ENCODE measurements at places on chromosomes 7 and 10.

DNA sequence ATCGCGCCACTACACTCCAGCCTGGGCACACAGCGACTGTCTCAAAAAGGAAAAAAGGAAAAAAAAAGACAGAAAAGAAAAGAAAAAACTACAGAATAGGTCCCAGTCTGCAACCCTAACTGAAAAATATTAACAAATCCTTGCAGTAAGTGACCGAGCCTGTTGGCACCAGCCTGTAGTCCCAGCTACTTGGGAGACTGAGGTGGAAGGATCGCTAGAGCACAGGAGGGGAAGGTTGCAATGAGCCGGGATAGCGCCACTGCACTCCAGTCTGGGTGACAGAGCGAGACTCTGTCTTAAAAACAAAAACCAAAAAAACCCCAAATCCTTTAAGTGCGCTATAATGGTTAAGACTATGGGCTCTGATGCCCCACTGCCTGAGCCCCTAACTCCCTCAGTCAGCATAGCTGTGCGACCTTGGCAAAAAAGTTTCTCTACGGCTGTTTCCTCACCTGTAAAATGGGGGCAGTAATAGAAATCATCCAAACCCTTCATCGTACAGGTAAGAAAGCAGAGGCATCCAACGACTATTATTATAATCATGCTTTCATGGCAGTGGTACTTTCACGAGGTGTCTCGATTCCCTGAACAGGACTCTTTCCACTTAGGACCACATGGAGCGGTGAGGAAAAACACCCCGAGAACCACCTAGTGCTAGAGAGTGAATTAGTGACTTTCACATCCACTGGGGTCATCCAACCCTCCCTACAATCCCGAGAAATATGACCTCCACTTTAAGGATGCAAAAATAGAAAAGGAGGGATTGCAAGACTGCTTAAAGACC is 755 bp downstream of the TOMM7 start:
- DNase-seq = no peak

- no peak for DNase-seq
Measured at GRCh38 chr7:130899638-130900401, 165.8 kb upstream of the KLF14 start.

DNA sequence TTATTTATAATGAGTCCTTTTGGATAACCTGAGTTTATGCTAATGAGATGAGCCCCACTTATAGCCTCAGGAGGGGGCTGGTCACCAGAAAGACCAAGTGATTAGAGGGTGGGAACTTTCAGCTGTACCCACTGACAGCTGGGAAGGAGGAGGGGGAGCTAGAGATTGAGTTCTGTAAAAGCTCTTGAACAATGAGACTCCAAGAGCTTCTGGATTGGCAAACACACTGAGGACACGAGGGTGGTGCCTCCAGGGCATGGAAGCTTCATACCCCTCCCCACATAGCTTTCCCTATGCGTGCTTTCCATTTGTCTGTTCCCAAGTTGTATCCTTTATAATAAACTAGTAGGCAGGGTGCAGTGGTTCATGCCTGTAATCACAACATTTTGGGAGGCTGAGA is 20.3 kb downstream of the MRPS24 start:
- no peak for DNase-seq

DNA sequence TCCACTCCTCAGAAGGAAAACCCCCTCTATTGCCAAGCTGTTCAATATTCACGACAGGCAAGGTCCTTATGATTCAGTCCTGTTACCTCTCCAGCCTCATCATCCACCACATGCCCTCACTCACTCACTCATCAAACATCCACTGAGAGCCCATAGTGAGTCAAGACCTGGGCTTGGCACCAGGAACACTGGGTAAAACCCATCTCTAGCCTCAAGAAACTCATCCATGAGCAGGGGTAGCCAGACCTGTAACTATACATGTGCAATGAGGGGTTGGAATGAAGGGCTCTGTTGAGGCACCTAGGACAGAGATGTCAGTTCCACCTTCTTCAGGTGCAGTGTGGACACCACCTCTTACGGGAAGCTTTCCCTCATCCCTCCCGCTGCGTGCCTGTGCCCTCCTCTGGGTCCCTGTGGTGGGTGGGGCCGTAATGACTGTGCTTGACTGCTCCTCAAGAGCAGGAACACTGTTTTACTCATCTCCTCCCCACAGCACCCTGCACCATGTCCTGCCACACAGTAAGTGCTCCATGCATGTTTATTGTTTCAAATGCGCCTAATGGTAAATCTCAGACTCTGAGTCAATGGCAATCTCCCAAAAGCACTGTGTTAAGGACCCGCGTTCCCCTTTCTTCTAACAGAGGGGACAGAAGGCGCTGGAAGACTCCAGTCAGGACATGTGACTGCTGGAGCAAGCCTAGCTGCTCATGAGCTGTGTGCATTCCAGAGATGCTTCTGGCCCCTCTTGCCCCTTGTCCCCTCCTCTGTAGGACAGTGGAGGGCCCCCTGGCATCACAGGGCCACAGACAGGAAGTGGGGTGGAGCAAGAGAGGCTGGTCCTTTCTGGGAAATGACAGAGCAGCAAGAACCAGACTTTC is 95.4 kb downstream of the HIPK2 start:
- DNase-seq = peak; percentile 80

DNA sequence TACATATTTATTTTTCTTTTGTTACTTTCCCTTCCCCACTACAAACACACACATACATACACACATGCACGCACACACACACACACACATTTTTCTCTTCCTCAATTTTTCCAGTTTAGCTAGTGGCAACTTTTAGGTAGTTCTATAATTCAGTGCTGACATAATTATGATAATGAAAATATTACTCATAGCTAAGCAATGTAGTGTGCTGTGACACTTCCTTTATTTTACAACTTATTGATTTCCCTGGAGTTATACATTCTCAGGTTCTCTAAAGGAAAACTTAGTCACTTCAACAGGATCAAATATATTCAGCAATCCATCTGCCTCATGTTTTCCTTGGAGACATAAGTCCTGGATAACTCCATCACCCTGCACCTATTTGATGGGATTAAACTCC is 151.6 kb downstream of the CACNA2D1 start:
- DNase-seq = no peak

DNA sequence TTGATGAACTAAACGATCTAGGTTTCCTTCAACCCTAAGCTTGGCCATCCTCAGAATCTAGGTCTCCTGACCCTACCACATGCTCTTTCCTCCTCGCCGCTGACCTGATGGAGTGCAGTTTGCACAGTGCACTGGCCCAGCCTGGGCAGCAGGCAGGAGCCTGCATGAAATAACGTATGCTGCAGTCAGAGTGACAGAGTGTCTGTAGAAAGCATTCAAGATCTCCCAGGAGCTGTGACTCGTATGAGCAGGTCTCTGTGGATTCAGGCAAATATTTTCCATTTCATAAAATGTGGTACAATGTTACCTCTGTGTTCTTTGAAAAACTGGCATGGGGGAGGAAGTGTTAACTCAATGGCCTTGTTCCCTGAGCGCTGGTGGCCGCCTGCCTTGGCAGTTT is 441.8 kb downstream of the RPS24 start:
- DNase-seq = no peak

DNA sequence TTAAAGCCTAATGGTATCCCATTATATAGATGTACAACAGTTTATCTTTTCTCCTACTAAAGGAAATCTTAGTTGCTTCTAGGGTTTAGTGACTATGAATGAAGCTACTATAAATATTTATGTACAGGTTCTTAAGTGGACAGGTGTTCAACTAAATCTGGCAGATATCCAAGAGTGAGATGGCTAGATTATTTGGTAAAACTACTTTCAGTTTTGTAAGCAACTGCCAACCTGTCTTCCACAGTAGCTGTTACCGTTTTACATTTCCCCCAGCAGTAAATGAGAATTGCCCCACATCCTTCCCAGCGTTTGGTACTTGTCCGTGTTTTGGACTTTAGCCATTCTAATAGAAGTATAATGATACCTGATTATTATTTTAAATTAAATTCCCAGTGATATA is 144.9 kb upstream of the MAGI2 start:
- DNase-seq = no peak

DNA sequence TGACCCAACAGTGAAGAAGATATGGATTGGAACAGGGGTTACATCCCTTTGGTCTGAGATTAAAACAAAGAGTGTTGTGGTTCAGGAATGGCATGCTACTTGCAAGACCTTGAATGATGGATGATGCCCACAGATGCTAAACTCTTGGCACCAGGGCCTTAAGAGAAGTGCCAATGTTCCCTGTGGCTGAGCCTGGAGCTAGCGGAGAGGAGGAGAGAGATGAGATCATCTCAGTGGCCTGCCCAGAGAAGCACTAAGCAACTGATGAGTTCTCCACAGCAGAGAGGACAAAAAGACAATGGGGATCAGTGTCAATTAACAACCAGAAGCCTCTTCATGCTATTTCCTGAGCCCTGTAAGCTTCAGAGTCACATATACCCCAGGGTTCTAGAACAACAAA is 97.8 kb downstream of the ELAPOR2 start:
- DNase-seq = no peak

DNA sequence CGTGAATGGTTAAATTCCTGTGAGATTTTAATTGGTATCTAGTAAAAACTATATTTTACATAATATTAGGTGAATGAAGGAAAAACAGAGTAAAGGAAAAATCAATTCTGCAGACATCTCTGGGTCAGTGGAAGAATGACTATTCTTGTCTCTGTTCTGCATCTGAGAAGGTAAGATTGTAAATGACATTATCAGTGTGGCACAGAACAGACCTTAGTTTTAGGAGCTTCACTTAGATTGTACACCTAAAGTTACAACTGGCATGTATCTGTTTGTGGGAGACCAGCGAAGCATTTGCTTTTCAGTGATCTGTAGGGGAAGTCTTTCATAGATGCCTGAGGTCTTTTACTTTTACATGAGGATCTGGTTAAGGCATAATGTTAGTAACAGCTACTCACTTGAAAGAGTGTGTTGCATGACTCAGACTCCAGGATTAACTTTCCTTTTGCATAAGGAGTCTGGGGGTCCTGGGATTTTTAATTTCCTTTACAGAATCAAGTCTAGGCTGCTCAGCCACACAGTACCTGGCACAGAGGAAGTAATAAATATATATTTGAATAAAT is 56.2 kb downstream of the JMJD1C start:
- DNase-seq = no peak

GRCh38 chr7:98250789-98251188 is 1.2 kb downstream of the TECPR1 start:
- no peak for DNase-seq

- no peak for DNase-seq
Measured at GRCh38 chr10:1266033-1266802, 210.0 kb downstream of the WDR37 start.

GRCh38 chr10:94938383-94938782 is at the start of gene CYP2C9:
TSS of gene CYP2C9 (plus strand) at chr10:94938658. CDS start at chr10:94938683, 25 bp downstream.
- no peak for DNase-seq

- DNase-seq = no peak
Measured at GRCh38 chr7:106015381-106016218, 52.5 kb downstream of the CDHR3 start.

GRCh38 chr10:132538031-132538789 is 623 bp downstream of the INPP5A start:
- no peak for DNase-seq

GRCh38 chr10:36094096-36094495 is 452.0 kb upstream of the FZD8 start:
- no peak for DNase-seq

- DNase-seq = no peak
Measured at GRCh38 chr7:114182837-114183236, 231.8 kb upstream of the FOXP2 start.

GRCh38 chr7:117673367-117673766 is 193.5 kb downstream of the CFTR start:
- DNase-seq = no peak

DNA sequence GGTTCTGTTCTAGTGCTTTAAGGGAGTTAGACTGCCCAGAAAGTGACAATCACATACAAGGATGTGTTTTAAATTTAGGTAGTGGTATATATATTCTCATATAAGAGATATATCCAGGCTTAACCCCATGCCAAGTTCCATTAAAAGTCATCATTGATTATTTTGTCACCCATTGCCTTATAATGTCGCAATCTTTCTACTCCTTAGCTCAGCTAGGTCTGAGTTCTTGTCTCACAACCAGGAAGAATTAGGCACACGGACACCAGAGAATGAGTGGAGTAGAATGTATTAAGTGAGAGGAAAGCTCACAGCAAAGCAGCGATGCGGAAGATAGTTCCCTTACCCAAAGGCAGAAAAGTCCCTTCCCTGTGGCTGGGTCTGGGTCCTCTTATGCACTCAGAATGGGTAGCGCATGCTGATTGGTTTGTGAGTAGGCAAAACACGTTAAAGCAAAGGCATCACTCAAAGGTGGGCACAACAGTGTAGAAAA is 197.2 kb upstream of the AHR start:
- no peak for DNase-seq

DNA sequence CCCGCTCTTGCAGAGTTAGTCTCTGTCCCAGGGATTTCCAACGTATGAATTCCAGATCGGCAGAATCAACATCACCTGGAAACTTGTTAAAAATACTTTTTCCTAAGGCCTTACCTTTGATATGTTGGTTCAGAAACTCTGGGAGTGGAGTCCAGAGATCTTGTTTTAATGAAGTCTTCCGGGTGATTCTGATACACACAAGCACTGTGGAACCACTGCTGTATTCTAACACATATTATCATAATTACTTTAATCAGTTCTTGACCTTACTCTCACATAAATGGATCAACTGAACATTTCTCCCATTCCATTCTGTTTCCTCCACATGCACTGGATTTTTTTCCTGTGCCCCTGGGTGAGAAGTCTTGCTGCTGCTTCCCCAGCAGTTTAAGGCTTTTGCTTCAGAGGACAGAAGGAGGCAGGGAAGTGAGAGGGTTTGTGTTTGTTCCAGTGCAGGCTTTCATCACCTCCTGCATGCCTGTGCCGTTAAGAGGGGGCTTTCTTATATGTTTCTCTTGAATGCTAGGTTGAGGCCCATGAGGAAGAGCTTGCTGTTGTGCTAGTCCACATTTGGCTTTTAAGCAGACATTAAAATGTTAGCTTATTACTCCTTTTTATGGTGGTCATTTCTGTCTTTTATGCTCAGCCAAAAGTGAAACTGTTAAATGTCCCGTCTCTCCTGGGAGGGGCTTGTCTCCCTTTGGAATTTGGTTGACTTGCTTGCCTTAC is 32.4 kb downstream of the CCSER2 start:
- no peak for DNase-seq

DNA sequence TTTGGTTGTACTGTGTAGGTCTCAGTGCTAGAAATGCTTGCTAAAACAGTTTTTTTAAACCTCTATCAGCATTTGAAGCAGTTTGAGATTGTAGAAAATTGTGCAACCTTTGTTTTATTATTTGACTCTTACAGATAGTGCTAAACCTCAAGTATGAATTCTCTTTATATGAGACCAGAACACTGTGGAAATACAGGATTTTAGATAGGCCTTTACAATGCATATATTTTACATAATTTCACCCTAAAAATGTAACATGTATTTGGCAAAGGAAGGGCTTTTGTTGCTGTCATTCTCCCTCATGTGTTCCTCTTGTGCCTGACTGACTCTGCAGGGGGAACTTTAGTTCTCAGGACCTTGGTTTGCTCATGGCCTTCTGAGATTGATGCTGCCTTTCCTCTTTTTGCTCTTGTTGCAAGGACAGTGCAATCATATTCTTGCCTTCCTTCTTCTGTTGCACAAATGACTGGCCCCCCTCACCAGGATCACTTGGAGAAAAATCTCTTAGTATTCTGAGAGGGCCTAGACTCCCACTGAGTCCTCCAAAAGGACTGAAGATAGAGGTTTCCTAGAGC is 188.7 kb downstream of the PPP1R9A start:
- no peak for DNase-seq

GRCh38 chr10:42932735-42933447 is 144.0 kb upstream of the RET start:
- DNase-seq = no peak

GRCh38 chr7:123440101-123440548 is 94.3 kb downstream of the IQUB start:
- DNase-seq = no peak
